COLO829 (cell line): ENCODE measurements at places on chromosomes 13 and 19.

DNA sequence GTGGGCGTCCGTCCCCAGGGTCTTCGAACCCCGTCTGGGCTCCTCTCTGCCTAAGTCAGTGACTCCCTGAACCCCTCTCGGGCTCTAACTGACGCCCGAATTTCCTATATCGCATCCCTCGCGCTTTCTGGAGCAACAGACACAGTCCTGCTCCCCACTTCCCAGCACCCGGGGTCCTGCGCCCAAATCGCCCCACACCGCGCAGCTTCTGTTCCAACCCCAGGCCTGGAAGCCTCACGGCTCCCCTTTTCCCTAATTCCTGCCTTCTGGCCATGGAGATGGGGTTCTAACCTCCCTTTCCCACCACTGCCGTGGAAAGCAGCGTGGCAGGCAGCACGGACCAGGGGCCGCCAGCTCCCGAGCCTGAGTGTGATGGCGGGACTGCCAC lies 1.6 kb upstream of the GRTP1 start:
- DNase-seq: no peak

DNA sequence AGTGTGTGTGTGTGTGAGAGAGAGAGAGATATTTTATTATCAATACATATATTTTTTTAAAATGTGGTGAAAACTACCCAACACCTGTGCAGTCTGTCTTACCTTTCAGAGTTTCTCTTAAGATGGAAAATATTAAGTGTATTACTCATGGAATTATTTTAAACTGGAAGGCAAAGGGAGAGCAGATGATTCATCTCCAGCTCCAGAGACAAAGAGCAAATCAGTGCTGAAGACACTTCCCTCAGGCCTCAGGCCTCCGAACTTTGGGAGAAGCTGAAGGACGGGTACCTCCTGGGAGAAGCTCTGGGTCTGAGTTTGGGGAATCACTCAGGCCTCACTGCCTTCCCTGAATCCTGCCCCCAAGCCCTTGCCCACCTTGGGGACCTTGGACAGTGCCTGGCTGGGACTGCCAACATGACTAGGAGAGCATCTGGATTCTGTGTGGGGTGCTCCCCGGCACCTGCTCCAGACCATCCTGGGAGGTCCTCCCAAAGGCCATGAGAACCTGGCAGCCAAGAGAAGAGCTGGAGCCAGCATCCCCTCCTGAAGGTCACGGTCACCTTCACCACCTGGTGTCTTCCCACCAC lies 170.4 kb upstream of the UBL3 start:
- DNase-seq: no peak

- no peak for DNase-seq
These were observed 6.4 kb upstream of the ERCC5 start for GRCh38 chr13:102839462-102839861.

DNA sequence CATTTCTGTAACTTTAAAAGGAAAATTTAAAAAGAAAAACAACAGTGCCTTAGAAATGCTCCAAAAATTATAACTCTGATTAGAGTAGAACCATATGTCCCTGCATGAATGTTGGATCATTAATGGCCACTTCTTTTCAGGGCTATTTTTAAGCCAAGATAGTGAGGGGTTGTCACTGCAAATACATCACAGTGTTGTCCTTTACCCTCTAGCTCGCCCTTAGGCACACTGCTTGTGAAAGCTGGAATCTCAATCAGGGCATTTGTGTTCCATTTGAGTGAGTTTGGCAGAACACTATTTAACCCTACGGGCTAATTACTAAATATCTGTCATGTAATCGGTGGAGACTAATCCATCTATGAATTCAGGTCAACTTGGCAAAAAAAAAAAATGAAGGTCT lies 212.2 kb downstream of the NHLRC3 start:
- no peak for DNase-seq

DNA sequence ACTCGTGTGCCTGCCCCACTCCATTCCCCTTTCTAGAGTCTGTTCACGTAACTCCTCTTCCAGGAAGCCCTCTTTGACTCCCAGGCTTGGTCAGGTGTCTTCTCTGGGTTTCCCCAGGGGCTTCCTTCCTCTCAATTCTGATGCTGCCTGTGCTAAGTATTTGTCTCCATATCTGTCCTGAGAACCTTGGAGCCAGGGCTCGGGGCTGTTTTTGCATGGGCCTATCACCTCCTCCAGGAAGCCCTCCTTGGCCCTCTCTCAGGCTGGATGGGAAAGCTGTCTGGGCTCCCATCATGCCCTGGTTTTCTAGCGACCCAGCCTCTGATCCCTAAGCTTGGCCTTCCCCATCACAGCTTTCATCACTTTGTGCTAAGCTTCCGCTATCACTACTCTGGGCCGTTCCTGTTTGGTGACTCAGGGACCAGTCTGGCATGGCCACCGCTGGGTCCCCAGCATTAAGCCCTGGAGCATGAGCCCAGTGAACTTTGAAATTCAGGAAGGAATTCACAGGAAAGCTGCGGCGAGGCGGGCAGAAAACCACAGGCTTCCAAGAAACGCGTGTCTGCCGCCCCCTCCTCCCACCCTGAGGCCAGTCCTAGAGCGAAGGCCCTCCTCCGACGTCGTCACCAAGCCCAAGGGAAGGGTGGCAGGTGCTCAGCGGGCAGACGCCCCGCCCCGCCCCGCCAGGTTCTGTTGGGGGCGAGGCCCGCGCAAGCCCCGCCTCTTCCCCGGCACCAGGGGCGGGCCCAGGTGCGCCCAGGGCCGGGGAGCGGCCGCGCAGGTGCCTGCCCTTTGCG lies 486 bp upstream of the SPINT2 start:
- no peak for DNase-seq

- no peak for DNase-seq
These were observed 3.2 kb upstream of the LGALS13 start for GRCh38 chr19:39599116-39599515.

DNA sequence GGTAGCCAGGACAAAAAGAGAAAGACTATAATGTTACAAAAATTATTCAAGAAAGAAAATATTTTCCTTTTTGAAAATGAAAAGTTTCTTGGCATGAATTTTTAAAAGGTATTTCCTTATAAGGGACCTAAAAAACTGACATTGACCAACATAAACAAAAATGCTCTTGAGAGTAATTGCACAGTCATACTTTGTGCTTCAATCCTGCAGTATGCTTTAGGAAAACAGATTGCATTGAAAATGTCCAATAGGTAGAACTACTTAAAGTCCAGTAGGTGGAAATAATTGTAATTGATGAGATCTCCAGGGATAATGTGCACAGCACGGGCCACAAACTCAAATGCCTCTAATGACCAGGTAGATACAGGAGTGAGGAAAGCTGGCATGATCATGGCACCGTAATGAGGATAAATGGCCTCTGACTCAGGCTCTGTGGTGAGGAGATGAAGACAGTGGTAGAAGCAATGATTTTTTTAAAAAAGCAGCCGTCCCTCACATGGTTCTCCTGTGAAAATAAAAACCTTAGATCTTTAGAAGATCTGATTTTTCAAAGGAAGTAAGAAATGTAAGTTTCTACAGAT lies 278.0 kb downstream of the ITGBL1 start:
- no peak for DNase-seq

GRCh38 chr19:5323475-5323811 lies 17.2 kb downstream of the PTPRS start:
- no peak for DNase-seq

DNA sequence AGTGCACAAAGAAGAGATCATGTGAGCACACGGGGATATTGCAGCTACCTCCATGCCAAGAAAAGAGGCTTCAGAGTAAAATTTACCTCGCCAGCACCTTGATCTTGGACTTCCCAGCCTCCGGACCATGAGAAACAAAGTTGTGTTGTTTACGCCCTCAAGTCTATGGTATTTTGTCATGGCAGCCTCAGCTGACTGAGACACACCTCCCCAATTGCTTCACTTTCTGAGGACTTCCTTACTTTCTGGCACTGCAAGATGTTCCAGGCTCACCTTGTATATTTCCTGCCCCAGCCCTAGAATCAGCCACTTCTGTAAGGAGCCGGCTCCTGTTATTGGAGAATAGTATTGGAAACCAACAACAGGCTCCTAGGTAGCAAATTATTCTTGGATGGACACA lies 6.6 kb upstream of the CEBPG start:
- DNase-seq: no peak

- no peak for DNase-seq
These were observed 187.8 kb downstream of the DIAPH3 start for GRCh38 chr13:59975807-59976435.

DNA sequence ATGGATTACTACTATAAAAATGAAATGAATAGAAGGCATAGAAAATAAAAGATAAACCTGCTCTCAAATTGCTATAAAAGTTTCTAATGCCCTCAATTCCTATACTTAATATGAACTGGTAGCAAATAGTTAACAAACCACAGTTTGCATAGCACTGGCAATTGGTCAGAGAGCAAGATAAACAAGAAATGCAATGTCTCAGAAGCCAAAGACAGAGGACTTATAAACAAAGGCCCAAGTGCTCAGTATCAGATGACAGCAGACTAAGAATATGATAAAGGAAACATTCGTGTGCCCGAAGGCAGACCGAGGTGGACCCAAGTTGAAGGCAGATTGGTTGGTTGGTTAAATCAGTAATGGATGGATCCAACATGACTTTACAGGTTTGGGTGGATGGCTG lies 50.6 kb downstream of the IPO5 start:
- DNase-seq: no peak

- DNase-seq: no peak
These were observed 569 bp downstream of the DLEU7 start for GRCh38 chr13:50842990-50843256.

DNA sequence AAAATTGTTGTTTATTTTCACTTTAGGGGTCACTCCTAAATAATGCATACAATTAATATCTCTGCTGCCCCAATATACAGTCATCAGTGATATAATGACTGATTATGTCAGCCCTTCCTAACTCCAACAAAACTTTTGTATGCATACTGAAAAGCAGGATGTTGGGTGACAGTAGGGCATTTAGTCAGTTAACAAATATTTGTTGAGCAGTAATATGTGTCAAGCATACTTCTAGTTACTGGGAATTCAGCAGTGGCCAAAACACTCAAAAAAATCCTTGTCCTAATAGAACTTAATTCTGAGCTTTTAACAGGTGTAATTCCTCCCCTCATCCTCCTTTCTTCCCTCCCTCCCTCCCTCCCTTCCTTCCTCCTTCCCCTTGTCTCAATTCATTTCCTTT lies 560.7 kb upstream of the KLHL1 start:
- no peak for DNase-seq

DNA sequence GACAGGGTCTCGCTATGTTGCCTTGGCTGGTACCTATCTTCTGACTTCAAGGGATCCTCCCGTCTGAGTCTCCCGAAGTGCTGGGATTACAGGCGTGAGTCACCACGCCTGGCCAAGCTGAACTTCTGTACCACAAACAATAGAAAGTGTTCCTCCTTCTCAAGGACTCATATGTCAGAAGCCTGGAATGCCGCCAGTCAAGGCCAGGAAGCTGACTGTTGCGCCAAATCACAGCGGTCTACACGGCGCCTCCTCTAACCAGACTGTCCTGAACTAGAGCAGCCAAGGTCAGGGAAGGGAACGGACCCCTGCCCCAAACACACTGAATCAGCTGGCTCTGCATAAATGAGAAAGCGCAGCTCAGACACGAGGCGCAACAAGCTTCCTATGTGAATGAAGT lies 14.6 kb downstream of the RAB20 start:
- DNase-seq: peak; percentile 81

- DNase-seq: peak; percentile 98
These were observed at the start of gene TECR for GRCh38 chr19:14529254-14530004. TECR (plus strand) TSS chr19:14529594; CDS start chr19:14529697, 103 bp downstream.

DNA sequence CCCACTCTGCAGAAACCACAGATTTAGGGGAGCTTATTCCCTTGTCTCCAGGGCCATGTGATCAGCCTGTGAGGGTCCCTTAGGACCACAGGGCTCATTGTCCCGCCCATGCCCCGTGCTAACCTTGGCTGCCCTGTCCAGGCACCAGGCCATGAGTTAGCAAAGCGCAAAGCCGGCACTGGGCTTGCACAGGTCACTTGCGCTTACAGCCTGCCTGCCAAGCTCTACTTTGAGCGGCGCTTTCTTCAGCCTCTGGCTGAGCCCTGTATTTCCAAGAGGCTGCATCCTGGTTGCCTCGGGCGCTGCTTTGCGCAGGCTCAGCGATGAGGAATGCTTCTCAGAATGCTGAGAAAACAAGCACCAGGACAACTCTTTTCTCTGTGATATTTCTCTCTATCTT lies 188.0 kb downstream of the TDRD3 start:
- DNase-seq: no peak

- DNase-seq: no peak
These were observed 346.1 kb downstream of the SLITRK1 start for GRCh38 chr13:83536153-83536552.

GRCh38 chr13:33235564-33235963 lies 50.0 kb downstream of the STARD13 start:
- DNase-seq: no peak

- DNase-seq: no peak
These were observed 1.1 kb downstream of the SAFB2 start for GRCh38 chr19:5621311-5621944.
